A375 (cell line): ENCODE measurements at places on chromosomes 3 and 15. TPM values are rescaled to one million over a fixed set of nuclear protein-coding genes. Genes with fewer than 3 reads are reported as not detected.

ERICH6 gene
- not detected in 2 replicates for total RNA-seq

OPA1 gene
- total RNA-seq = 37.4 and 62.4 TPM in 2 replicates

MST1R gene
- total RNA-seq = 1.3 and 1.4 TPM in 2 replicates

ALDH1A2 gene
- not detected in 2 replicates for total RNA-seq

ZPLD1 gene
- 0.21 TPM in 1 of 2 replicates, not detected in the other for total RNA-seq

PLA2G4E gene
- not detected in 2 replicates for total RNA-seq

ALPK3 gene
- total RNA-seq = 0.23 and 0.42 TPM in 2 replicates

APOD gene
- 2.3 and 2.7 TPM in 2 replicates for total RNA-seq

MYO1E gene
- 115 and 147 TPM in 2 replicates for total RNA-seq
